ENCODE measurements at places on chromosomes 12 and 14.

DNA sequence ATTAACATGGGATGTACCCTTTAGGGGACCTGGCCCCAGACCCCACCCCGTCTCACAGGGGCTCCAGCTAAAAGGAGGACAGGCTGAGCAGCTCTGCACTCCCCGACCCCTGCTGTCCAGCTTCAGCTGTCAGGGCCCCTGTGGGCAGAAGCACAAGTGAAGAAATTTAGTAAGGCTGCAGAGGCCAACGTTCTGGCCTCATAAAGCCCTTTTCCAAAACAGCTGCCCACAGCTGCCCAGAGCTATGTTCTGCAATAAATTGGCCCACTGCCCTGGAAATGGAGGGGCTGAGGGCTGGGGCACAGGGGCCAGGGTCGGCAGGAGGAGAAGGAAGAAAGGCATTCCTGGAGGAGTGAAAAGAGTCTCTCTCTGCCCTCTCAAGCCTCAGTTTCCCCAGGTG, 357.1 kb downstream of the BCL11B start:
- no peak for DNase-seq

GRCh38 chr12:2640709-2641108, 154.1 kb upstream of the FKBP4 start:
- DNase-seq, result no peak

DNA sequence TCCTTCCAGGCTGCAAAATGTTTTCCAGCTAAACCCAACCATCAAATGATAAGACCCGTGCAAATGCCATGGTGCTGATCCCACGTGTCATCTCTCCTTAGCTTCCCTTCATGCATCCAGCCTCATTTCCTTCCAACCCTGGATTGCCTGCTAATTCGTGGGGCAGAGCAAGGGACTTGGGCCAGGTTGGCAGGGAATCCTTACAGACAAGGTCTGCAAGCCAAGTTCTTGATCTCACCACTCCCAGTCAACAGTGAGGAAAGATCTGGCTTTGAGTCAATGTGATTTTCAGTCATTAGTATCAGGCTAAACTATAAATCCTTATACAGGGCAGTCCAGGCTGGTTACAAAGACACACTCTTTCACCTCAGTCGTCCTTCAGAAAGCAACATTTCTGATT, 150.9 kb downstream of the ANO2 start:
- no peak for DNase-seq

DNA sequence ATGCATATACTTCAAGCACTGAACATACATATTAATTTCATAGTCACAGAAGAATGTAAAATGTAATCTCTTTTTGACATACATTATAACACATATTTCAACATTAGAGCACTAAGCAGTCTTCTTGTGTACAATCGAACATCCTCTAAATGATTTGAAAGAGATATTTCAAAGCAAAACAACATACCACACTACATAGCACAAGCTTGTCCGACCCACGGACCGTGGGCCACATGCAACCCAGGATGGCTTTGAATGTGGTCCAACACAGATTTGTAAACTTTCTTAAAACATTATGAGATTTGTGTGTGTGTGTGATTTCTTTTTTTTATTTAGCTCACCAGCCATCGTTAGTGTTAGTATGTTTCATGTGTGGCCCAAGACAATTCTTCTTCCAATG, 7.0 kb downstream of the PRICKLE1 start:
- DNase-seq, result no peak

DNA sequence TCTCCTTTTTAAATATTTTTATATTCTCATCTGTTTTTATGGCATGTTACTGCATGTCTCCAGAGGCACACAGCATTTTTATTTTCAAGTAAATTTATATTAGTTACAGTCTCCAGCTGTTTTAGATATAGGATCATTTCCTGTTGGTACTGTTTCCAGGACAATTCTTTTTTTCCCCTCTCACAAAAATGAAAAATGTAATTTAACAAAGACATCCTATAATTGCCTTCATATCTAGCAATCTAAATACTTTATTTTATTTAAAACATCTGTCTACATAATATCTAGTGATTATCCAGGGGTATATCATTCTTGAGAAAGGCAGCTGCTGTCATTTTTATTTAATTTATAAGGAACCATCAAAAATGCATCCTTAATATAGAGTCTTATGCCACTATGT, 272.4 kb upstream of the NPAS3 start:
- DNase-seq, result no peak

DNA sequence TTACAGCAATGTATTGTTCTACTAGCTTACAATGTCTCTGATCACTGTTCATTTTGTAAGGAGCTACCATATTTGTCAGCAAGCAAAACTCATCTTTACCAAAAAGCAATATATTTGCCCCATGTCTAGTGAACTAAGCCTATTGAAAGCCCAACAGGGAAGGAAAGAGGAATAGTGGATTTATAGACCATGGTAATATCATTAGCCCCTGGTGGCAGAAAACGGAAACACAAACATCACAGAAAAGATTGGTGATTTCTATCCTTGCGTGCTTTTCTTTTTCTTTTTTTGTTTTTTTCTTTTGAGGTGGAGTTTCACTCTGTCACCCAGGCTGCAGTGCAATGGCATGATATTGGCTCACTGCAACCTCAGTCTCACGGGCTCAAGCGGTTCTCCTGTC, 1562.4 kb upstream of the TMEM132C start:
- DNase-seq, result no peak

DNA sequence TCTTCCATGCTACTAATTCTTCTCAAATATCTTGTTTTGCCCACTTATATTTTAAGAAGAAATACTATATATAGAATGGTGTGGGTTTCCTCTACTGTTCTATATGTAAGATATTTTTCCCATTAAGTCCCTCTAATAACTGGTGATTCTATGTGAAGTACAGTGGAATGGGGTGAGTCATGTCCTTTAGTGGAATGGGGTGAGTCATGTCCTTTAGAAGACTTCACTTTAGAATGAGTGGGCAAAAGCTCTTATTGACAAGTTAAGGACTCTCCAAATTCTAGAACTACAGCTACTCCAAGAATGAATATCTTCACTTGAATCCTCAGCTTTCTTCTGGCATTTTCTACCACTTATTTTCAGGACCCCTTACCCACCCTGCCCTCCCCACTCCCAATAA, 349.9 kb downstream of the ETNK1 start:
- DNase-seq, result no peak

GRCh38 chr12:93449277-93449676, 7.5 kb upstream of the UBE2N start:
- no peak for DNase-seq

GRCh38 chr12:93341409-93342049, 36.2 kb upstream of the NUDT4 start:
- DNase-seq, result no peak

DNA sequence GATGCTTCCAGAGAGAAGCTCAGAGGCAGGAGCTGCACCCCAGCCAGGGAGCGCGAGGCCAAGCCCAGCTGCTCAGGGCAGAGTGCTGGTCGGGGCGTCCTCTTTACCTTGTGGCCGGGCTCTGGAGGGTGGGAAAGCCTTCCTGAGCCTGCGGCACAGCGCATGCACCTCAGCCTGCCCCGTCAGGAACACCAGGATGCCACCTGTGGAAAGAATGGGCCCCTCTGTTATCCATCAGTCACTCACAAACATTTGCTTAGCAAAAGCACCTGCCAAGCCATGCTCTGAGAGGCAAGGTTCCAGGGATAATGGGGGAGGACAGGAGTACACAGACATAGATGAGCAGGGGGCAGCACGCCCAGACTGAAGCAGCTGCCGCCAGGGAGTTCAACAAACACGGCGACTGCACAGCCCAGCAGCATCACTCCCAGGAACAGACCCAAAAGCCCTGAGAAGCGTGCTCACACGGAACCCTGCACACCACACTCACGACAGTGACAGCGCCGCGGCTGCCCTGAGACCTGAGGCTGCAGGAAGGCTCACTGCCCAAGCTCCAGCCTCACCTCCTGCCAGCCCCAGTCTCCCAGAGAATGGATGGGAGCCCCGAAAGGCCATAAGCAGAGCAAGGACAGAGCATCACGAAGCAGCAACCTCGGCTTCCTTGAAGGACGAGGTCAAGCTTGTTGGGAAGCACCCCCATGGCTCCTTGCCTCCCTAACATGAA, 21.8 kb downstream of the DHX37 start:
- DNase-seq, result no peak

DNA sequence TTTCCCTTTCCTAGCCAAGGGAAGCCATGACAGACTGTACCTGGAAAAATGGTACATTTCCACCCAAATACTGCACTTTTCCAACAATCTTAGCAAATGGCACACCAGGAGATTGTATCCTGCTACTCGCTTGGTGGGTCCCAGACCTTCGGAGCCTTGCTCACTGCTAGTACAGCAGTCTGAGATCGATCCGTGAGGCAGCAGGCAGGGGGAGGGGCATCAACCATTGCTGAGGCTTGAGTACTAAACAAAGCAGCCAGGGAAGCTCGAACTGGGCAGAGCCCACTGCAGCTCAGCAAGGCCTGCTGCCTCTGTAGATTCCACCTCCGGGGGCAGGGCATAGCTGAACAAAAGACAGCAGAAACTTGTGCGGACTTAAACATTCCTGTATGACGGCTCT, 218.8 kb downstream of the LRIG3 start:
- no peak for DNase-seq

- no peak for DNase-seq
Measured at GRCh38 chr12:75483431-75483830, 2.9 kb downstream of the GLIPR1 start.

- no peak for DNase-seq
Measured at GRCh38 chr12:117484901-117485300, 123.5 kb upstream of the NOS1 start.

DNA sequence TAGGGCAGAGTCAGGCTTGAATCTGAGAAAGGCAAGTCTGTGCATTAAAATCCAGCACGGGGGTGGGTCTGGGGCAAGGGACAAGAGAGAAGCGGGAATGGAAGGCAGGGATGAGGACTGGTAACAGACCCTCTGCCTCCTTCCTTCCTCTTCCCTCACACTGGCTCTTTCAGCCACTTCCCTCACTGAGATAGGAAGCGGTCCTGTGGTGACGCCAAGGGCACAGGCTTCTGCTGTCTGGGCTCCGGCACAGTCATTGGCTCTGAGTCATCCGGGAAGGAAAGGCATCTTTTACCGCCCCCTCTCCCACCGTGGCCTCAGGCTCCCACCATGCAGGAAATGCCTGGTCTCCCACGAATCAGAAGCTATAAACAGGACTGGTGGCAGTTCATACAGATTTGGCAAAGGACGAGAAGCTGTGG, 70.2 kb downstream of the ETV6 start:
- peak; percentile 9 for DNase-seq

- DNase-seq, result no peak
Measured at GRCh38 chr12:96134200-96134599, 60.0 kb upstream of the ELK3 start.

DNA sequence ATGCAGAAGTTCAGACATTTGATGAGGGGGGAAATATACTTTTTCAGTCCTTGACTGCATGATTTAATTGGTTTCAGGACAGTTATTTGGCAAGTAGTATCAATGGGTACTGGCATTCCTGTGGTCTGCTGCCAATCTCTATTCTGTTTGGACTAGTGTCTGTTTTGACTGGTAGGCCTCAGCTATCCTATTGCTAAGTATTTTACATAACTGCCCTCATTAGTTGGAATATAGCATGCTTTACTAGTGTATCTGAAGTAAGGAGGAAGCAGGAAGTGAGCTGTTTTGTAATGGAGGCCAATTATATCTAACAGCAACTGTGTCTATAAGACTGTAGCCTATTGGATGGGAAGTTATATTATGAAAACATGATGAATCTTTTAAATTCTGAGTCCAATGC, 104.3 kb downstream of the FLRT2 start:
- no peak for DNase-seq

DNA sequence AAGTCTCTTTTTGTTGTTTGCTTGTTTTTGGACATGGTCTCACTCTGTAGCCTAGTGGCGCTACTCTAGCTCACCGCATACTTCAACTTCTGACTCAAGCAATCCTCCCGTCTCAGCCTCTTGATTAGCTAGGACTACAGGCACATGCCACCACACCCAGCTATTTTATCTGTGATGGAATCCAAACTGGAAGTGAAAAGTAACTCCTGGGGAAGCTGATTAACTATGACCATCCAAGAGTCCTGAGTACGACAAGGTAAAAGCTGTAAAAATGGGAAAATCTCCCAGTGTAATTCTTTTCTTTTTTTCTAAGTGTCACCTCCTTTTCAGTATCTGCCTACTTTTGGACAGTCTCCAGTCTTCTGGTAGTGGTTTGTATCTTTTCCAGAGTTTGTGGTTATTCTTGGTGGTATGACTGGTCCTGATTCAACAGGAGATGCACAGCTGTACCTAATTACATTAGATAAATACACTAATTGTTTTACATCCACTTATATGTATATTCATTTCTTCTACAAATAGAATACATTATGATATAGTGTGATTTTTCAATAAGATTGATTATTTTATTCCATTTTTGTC, 97.8 kb downstream of the SLC6A15 start:
- DNase-seq, result no peak

GRCh38 chr14:101849125-101849524, 87.6 kb downstream of the PPP2R5C start:
- DNase-seq, result no peak

GRCh38 chr12:54185919-54186318, 2.9 kb downstream of the SMUG1 start:
- no peak for DNase-seq

DNA sequence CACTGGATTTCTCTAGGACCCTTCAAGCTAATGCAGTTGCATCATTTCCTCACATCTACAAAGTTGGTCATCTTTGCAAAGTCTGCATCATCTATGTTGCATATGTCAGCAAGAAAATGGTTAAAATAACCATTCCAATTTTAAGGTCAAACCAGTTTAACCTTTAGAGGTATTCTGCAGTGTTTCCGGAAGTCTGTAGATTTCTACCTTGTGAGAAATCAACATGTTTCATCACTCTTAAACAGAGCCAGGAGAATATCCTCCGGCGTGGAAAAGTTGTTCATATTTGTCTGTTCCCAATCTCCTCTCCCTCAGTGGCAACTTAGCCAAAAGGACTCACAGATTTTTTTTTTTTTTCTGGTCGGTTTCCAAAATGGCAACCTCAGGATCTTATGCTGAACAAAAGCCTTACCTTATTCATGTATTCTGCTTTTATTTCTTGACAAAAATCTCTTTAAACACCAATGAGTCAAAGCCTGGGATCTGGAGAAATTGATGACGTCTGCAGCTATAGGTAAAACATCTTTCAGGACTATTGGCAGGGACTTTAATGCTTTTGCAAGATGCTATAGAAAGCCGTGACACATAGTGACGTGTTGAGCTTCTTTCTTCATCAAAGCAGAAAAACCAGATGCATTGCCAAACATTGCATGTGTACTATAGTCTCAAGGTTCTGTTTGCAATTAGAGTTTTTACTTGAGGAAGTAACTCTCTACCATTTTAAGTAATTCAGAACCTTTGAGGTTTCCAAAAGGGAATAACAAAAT, 16.0 kb upstream of the CDK17 start:
- DNase-seq, result no peak

- no peak for DNase-seq
Measured at GRCh38 chr14:32559590-32559989, 230.5 kb downstream of the AKAP6 start.

- no peak for DNase-seq
Measured at GRCh38 chr14:52446355-52446754, 106.0 kb downstream of the TXNDC16 start.

- DNase-seq, result no peak
Measured at GRCh38 chr12:4975574-4975973, 65.9 kb downstream of the KCNA1 start.
